ENCODE measurements at places on chromosomes 4 and X. TPM values are rescaled to one million over a fixed set of nuclear protein-coding genes. Genes with fewer than 3 reads are reported as not detected.

Gene NUDT6
- 3.2 TPM for total RNA-seq

Gene GATB
- total RNA-seq, result 17.7 TPM

Gene CTAG1A
- not detected for total RNA-seq

Gene NAAA
- 110 TPM for total RNA-seq

Gene TCP11X2
- total RNA-seq, result not detected

Gene LRIT3
- total RNA-seq, result not detected

Gene CABS1
- total RNA-seq, result not detected

Gene KIAA1210
- total RNA-seq, result not detected

Gene NSD2
- total RNA-seq, result 38.5 TPM

Gene MID1
- 16.2 TPM for total RNA-seq

Gene PUDP
- total RNA-seq, result 17.2 TPM

GRCh38 chr4:139782926-139783522 is 117.4 kb downstream of the MGST2 start:
- DNase-seq, result peak; percentile 29
- H3K27ac ChIP-seq, result no peak overlapping the region
- H3K4me3 ChIP-seq, result no peak overlapping the region

GRCh38 chr4:84085986-84086385 is 413.1 kb downstream of the NKX6-1 start:
- H3K27me3 ChIP-seq, result no peaks in the 10 kb centered on the region
- H3K36me3 ChIP-seq, result no peaks in the 10 kb centered on the region
- no peaks in the 10 kb centered on the region for H3K4me1 ChIP-seq
- no peak overlapping the region for H3K4me3 ChIP-seq

DNA sequence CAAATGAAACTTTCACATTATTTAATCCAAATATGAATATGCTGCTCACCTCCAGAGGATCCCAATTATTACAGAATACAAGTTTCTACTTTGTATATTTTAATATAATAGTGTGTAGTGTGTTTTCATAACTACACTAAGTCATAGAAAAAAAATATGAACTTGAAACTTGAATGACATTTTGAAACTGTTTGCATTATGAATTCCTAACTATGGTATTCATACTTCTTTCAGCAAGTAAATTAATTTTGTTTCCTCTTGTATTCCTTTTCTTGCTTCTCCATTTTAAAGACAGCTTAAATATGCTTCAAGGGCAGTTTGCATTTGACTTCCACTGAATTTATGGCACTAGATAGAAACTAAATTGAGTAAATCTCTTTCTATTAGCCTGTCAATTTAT is 177.1 kb downstream of the BMPR1B start:
- H3K4me1 ChIP-seq, result no peaks in the 10 kb centered on the region
- no peaks in the 10 kb centered on the region for H3K27me3 ChIP-seq
- no peak for DNase-seq
- H3K36me3 ChIP-seq, result no peaks in the 10 kb centered on the region
- H3K27ac ChIP-seq, result no peak overlapping the region

DNA sequence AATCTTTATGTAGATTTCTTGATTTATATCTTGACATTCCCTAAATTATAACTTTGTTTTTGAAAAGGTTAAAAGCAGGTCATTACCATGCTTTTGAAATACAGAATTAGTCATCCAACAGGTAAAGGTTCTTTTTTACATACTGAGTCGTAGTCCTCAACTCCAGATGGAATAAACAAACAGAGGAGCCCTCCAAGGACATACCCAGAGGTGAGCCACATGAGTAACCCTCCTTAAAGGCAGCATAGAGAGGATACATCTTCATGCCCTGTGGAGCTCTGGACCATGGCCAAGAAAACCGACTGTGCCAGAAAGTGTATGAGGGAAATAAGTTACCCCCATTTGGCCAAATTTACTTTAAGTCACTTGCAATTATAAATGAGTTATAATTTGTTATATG is 95.3 kb upstream of the MCF2 start:
- H3K4me3 ChIP-seq, result no peak overlapping the region
- H3K4me1 ChIP-seq, result no peaks in the 10 kb centered on the region
- DNase-seq, result no peak
- no peaks in the 10 kb centered on the region for H3K27me3 ChIP-seq
- H3K36me3 ChIP-seq, result no peaks in the 10 kb centered on the region

DNA sequence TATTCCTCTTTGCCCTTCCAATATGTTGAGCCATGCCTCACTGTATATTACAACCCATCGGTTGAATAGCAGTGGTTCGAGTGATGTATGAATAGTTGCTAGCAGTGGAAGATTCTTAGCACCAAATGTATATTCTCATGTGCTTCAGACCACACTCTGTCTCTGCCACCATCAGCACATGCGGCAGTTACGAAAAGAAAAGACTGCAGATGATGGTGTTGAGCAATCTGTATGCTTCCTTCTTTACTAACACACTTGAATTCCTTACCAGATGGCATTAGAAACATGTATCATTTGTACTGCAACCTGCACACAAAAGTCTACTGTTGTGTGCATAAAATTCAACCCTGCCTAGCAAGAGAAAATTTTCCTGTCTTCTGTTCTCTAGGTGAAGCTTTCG is 214.6 kb downstream of the ENOX2 start:
- no peaks in the 10 kb centered on the region for H3K4me1 ChIP-seq
- H3K27me3 ChIP-seq, result no peaks in the 10 kb centered on the region

- no peaks in the 10 kb centered on the region for H3K27me3 ChIP-seq
- no peaks in the 10 kb centered on the region for H3K36me3 ChIP-seq
- H3K4me3 ChIP-seq, result no peak overlapping the region
- no peaks in the 10 kb centered on the region for H3K4me1 ChIP-seq
- no peak overlapping the region for H3K27ac ChIP-seq
- DNase-seq, result no peak
These were observed 116.0 kb upstream of the RPS6KA3 start for GRCh38 chrX:20382518-20383297.

DNA sequence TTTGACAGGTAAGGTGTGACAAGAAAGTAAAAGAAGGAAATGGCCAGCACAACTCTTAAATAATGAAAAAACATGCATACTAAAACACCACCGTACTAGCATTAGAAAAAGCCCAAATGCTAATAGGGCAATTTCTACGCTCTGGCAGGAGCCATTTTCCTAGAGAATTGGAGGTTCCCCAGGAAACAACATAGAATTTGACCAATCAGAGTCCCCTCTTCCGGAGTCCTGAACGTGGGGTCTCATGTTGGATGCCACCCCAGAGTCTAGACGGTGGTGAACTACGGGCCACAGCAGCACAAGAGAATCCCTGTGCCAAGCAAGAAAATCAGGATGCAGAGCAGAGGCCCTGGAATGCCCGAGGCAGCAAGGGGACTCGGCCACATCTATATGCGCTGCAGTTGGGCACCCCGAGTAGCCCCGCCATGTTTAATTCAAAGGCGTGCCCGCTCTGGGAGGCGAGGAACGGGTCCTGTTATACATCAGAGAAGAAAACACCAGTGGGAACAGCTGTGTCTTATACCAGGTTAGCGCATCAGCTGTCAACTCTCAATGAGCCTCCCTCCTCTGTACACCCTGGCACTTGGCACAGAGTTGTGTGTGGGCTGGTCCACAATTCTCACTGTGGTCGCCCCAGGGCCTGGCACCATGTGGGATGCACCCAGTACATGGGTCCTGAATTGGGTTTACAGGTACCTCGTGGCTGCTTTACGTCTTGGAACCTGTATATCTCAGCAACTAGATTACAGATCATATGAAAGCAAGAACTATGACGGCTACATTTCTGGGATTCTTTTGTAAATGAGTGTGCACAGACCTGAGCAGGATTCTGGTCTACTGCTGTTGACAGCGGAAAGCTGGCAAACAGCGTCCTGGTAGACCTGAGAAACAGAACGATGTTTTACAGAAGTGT is 52.1 kb downstream of the SEL1L3 start:
- no peak for DNase-seq
- no peaks in the 10 kb centered on the region for H3K36me3 ChIP-seq
- no peaks in the 10 kb centered on the region for H3K4me1 ChIP-seq
- no peak overlapping the region for H3K4me3 ChIP-seq

- no peak for DNase-seq
- no peaks in the 10 kb centered on the region for H3K27me3 ChIP-seq
- no peaks in the 10 kb centered on the region for H3K36me3 ChIP-seq
- H3K4me3 ChIP-seq, result no peak overlapping the region
- no peaks in the 10 kb centered on the region for H3K4me1 ChIP-seq
- H3K27ac ChIP-seq, result no peak overlapping the region
These were observed 144.8 kb upstream of the UNC5C start for GRCh38 chr4:95693594-95693993.

DNA sequence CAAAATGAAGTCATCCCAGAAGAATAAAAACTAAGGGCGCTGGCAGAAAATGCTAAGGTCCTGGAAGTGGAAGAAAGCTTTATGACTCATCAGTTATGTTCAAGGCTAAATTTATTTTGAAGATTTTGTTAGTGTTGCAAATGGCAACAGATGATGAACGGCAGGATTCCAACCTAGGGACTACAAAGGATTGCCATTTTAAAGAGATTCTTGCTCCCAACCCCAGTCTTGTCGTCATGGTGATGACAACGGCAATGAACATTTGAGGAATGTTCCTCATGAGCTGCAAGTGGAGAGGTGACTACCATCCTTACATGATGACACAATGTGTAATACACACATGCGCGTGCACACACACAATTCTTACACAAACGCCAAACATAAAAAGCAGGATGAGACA is 54.4 kb upstream of the FTHL17 start:
- no peak for DNase-seq
- H3K27ac ChIP-seq, result no peak overlapping the region
- H3K4me1 ChIP-seq, result no peaks in the 10 kb centered on the region
- no peaks in the 10 kb centered on the region for H3K36me3 ChIP-seq

- H3K27me3 ChIP-seq, result no peaks in the 10 kb centered on the region
- no peak overlapping the region for H3K4me3 ChIP-seq
- H3K36me3 ChIP-seq, result no peaks in the 10 kb centered on the region
- H3K27ac ChIP-seq, result no peak overlapping the region
- peaks cover 12% of the 10 kb centered on the region for H3K4me1 ChIP-seq
These were observed 62.6 kb upstream of the KLF3 start for GRCh38 chr4:38601244-38601915.

DNA sequence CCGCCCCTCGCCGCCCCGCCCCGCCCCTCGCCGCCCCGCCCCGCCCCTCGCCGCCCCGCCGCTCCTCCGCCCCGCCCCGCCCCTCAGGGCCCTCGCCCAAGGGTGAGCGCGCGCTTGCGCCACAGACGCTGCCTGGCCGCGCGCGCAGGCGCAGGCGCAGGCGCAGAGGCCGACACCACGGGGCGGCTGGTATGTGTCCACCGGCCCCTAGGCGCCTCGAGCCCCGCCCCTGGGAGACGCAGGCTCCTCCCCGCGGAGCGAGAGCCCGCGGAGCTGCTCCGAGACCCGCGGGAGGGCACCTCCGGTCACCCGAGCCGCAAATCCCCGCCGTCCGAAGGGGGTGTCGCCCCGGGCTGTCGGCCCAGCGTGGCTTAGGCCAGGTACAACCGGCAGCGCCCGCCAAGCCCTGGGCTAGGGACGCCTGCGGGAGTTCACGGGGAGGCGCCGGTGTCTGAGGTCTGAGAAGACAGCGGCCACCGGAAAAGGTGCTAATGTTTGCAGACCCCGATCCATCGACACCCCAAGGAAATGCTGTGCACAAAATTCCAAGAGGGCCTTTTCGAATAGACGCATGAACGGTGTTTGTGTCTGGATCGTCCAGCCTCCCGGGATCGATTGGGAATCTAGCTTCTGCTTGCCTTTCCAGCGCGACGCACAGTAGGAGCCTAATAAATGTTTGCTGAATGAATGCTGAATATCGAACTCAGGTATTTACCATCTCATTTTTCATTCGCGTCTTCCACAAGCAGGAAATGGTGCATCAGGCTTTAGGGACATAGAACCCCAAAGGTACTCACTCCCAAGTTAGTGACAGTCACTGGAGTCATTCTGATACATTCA is 473 bp upstream of the CCNQ start:
- H3K27me3 ChIP-seq, result no peaks in the 10 kb centered on the region
- peaks cover 5% of the 10 kb centered on the region for H3K36me3 ChIP-seq
- DNase-seq, result no peak
- peaks cover 11% of the 10 kb centered on the region for H3K4me1 ChIP-seq
- peak overlapping the region; percentile 61 for H3K27ac ChIP-seq

GRCh38 chr4:57734104-57734670 is 624.0 kb upstream of the IGFBP7 start:
- H3K27ac ChIP-seq, result no peak overlapping the region
- H3K4me1 ChIP-seq, result no peaks in the 10 kb centered on the region
- DNase-seq, result no peak
- H3K4me3 ChIP-seq, result no peak overlapping the region
- no peaks in the 10 kb centered on the region for H3K27me3 ChIP-seq

- peak overlapping the region; percentile 31 for H3K27ac ChIP-seq
- no peaks in the 10 kb centered on the region for H3K36me3 ChIP-seq
- H3K27me3 ChIP-seq, result no peaks in the 10 kb centered on the region
- H3K4me3 ChIP-seq, result peak overlapping the region; percentile 15
- peaks cover 41% of the 10 kb centered on the region for H3K4me1 ChIP-seq
These were observed 5.9 kb downstream of the ZFYVE28 start for GRCh38 chr4:2412534-2412884.

DNA sequence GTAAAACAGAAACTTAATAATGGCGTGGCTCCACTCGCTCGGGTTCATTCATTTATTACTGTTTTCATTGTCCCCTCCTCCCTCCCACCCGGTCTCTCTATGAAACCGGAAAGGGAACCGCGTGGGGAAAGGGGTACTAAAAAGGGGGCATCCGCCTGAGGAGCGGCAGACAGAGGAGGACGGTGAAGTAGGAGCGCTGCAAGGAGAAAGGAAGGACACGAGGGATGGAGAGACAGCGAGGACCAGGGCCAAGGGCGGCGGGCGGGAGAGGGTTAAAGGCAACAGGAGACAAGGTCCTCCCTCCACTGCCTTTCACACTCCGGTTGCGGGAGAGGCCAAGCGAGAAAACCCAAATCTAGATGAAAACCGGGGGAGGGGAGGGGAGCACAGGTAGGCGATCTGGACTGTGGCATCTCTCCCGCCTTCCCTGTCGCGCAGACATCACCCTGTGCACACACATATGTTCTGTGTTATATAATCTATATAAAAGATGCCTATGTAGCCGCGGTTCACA is 829 bp downstream of the ELOVL6 start:
- peak overlapping the region; percentile 83 for H3K27ac ChIP-seq
- H3K36me3 ChIP-seq, result no peaks in the 10 kb centered on the region
- peaks cover 16% of the 10 kb centered on the region for H3K4me1 ChIP-seq
- H3K4me3 ChIP-seq, result peak overlapping the region; percentile 62

- no peak overlapping the region for H3K27ac ChIP-seq
- H3K27me3 ChIP-seq, result no peaks in the 10 kb centered on the region
- no peak for DNase-seq
- H3K36me3 ChIP-seq, result no peaks in the 10 kb centered on the region
- H3K4me3 ChIP-seq, result no peak overlapping the region
These were observed 26.9 kb downstream of the SLC2A9 start for GRCh38 chr4:9994246-9994847.

DNA sequence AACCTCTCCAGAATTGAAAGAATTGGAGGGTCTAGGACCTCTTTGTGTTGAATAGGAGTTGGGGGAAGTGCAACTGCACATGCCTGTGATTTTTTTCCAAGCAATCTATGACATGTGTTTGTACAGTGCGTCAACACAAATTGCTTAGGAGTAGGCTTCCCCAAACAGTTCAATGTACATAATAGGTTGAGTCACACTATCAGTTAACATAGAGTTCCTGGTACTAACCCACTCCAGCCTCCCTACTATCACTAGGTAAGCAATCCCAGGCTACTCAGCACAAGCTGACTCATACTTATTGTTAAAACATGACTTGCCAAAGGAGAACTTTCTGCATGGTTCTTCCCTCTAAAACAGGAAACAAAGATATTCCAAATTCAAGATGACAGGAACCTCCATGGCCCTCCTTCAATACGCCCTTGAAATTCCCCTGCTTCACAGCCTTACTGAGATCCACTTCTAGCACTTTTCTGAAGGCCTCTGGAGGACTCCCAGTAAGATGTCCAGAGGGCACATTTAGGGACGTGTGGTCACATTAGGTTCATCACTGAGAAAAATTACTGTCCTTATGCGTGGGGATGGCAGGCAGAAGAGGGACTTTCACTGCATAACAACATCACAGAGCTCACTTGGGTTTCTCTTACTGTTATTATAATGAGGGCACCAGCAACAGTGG is 8.4 kb upstream of the VSIG1 start:
- no peaks in the 10 kb centered on the region for H3K36me3 ChIP-seq
- H3K27ac ChIP-seq, result no peak overlapping the region
- H3K27me3 ChIP-seq, result no peaks in the 10 kb centered on the region
- H3K4me1 ChIP-seq, result no peaks in the 10 kb centered on the region
